ENCODE measurements at places on chromosomes 2 and 18. TPM values are rescaled to one million over a fixed set of nuclear protein-coding genes. Genes with fewer than 3 reads are reported as not detected.

OSBPL6 gene
- 2.7 TPM for total RNA-seq

SCN9A gene
- total RNA-seq, result not detected

MARCHF4 gene
- not detected for total RNA-seq

ABCG5 gene
- total RNA-seq, result not detected

TBR1 gene
- total RNA-seq, result not detected

RGPD4 gene
- 0.67 TPM for total RNA-seq
